ENCODE measurements at places on chromosomes 16 and 17.

- no peak for DNase-seq
Observed at GRCh38 chr17:75191584-75191983, 8.8 kb upstream of the SUMO2 start.

GRCh38 chr16:83926726-83927397 is 26.2 kb upstream of the OSGIN1 start:
- DNase-seq = peak; percentile 36

DNA sequence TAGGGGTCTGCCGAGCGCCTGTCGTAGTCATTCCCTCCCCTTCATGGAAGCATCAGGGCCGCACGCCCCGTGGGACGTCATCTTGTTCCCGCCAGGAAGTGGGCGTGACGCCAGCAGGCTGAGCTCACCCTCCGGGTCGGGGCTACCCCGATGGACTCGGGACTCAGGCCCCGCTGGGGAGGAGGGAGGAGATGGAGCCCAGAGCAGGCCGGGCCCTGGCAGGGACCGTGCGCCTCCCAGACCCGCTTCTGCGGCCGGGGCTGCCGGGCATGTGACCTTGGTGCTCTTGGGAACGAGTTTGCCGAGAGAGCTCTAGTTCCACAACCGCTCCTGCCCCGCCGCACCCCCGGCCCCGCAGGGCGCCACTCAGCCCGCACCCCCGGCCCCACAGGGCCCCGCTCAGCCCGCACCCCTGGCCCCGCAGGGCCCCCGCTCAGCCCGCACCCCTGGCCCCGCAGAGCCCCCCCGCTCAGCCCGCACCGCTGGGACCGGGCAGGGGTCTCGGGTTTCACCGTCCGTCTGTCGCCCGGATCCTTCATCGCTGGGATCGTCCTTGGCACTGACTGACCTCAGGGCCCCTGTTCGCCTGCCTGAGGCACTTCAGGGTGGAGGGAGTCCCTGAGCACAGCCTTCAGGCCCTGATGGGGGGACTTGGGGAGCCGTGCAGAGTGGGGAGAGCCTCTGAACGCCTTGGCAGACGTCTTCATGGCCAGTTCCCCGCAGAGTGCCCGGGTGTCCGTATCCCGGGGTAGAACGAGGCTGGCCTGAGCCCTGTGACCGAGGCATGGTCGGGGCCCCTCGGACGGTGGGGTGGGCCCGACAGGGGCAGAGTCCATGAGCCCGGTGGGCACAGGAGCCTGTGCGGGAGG is 5.8 kb downstream of the CACNA1H start:
- DNase-seq = no peak

GRCh38 chr16:73874324-73874723 is 422.3 kb upstream of the PSMD7 start:
- no peak for DNase-seq

- DNase-seq = no peak
Observed at GRCh38 chr16:56263711-56264608, 72.7 kb downstream of the GNAO1 start.

GRCh38 chr16:27813591-27813990 is 249.9 kb downstream of the GSG1L start:
- DNase-seq = no peak

DNA sequence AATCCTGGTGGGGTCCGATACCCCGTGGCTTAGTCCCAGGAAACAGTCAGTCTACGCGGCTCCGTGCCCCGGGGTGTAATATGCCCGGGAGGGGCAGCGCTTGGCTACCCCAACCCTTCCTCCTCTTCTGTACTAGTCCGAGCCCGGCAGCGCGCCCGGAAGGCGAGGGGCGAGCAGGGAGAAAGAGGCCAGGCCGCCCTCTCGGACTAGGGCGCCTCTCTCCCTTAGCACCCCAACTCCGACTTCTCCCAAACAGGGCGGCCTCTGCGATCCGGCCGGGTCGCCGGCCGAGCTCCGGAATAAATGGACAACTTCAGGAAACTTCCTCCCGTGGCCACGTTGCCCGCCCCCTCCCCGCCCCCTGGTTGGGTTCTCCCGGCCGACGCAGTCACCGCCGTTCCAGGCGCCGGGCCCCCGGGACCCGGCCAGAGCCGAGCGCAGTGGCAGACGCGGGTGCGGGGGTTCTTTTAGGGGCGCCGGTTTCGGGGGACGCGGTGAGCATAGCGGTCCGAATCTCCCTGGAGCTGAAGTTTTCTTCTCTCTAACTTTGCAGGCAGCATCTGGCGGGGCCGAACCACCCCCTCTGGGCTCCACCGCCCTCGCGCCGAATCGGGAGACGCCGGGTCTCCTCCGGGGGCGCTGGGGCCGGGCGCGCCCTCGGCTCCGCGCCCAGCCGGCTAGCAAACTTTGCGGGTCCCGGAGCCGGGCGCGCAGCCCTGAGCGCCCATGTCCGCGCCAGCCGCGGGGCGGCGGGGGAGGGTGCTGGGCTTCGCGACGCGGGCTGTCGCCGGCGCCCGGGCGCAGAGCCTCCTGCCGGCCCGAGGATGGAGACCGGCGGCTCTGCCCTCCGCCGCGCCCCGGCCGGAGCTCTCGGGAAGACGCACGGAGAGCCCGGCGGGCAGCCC is at the start of gene SDK2:
Gene SDK2, minus strand, starts transcription at position 301 of the 905 bp plus-strand sequence. CDS start 357 bp downstream, outside the sequence.
- DNase-seq = no peak

DNA sequence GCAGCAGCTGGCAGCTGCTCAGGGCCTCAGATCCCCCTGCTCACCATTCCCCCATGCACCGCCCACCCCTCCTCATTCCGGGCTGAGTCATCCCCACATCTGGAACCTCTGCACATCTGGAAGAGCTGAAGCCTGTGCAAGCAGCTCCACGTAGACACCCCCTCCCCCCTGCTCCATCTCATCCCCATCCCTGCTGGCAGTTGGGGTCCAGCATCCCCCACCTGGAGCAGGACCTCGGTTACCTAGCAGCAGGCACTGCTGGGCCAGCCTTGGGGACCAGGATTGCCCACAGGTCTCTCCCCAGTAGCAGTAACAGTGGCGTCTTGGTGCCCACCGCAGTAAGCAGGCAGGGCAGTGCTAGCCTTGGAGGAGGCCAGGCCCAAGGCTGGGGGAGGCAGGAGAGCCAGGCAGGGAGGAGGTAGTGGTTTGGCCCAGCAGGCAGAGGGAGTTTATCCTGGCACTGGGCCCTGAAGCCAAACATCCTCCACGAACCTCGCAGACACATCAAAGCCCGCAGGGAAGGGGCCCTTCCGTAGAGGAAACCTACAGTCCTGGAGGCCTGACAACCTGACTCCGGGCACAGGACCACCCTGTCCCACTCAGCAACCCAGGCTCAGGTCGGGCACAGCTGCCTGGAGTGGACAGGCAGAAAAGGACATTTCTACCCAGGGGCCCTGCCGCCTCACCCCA is 7.7 kb upstream of the TMEM92 start:
- DNase-seq = no peak

All from activated CD4-positive, alpha-beta T cell treated with anti-CD3 and anti-CD28 coated beads for 4 hours (primary cell).